ENCODE measurements at places on chromosomes 11 and 22. TPM values are rescaled to one million over a fixed set of nuclear protein-coding genes. Genes with fewer than 3 reads are reported as not detected.

Gene OR4D5
- not detected for total RNA-seq

Gene TRIM48
- not detected for total RNA-seq

Gene TPH1
- total RNA-seq = not detected

Gene SELENOM
- total RNA-seq = 69.6 TPM

Gene ZFTA
- 6.3 TPM for total RNA-seq

Gene CDCA5
- 75.2 TPM for total RNA-seq

Gene OR52I1
- not detected for total RNA-seq

Gene RFPL1
- total RNA-seq = not detected

Gene LRRC55
- total RNA-seq = not detected

Gene OR8B3
- total RNA-seq = not detected

Gene ZMAT5
- 20.1 TPM for total RNA-seq

Gene TMEM191C
- 1.0 TPM for total RNA-seq

Gene KRTAP5-8
- total RNA-seq = not detected

Gene IL10RA
- 0.07 TPM for total RNA-seq

Gene MISFA
- 1.9 TPM for total RNA-seq

Gene ACTN3
- not detected for total RNA-seq

Gene TMEM151A
- total RNA-seq = 3.2 TPM

Gene FGF3
- total RNA-seq = not detected

Gene CENPM
- 31.5 TPM for total RNA-seq

Gene NCF4
- not detected for total RNA-seq

Gene PIH1D2
- total RNA-seq = 0.58 TPM

Gene SEC14L6
- total RNA-seq = not detected

Gene FSHB
- not detected for total RNA-seq

Gene OR52N4
- not detected for total RNA-seq

Gene OR8A1
- not detected for total RNA-seq

Gene CSTF3
- total RNA-seq = 28.1 TPM

Gene TMPRSS6
- not detected for total RNA-seq

Gene OR52N1
- not detected for total RNA-seq

Measured in A549 treated with DMSO at 1 μM for 4 hours (cell line).